Mammary epithelial cell (primary cell): ENCODE measurements at places on chromosomes 11 and 22.

- no peak for DNase-seq
Observed at GRCh38 chr11:84524422-84525051, 1102.6 kb downstream of the DLG2 start.

DNA sequence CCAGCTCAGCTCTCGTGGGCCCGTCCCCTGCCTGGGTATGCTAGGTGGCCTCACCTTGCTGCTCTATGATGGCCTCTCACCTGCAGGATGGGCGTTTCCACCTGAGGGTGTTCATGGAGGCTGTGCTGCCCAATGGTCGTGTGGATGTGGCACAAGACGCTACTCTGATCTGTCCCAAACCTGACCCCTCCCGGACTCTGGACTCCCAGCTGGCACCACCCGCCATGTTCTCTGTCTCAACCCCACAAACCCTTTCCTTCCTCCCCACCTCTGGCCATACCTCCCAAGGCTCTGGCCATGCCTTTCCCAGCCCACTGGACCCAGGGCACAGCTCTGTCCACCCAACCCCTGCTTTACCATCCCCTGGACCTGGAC, 2.1 kb downstream of the ZP1 start:
- DNase-seq: no peak

DNA sequence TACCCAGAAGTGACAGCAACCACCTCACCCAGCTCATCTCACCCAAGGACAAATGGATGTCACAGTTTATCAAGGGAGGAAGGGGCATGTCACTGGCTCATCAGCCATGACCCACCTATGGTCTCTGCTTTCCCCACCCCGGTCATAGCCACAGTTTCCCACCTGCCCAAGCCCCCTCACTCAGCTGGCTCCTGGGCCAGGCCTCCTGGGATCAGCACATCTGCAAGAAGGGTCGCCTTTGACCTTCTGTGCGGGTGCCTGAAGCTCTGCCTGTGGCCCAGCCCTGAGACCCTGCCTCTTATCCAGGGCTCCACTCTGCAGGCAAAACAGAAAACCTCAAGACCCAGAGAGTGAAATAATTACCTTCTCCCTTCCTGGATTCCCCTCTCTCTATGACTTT, 236.4 kb downstream of the BUD13 start:
- DNase-seq: no peak

DNA sequence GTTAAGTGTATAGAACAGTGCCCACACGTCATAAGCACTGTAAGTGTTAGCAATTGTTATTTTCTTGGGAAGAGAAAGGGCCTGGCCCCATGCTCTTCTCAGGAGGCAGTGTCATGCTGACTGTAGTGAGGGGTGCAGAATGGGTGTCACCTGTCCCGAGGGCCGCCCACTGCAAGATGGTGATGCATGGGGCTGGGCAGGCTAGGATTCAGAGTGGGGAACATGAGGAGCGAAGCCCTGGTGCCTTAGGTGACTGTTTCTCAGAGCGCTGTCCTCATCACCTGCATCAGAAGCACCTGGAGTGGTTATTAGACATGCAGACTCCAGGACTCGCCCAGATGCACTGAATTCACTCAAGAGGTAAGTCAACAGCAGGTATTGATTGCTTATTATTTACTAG, 101.0 kb upstream of the PARVA start:
- no peak for DNase-seq

DNA sequence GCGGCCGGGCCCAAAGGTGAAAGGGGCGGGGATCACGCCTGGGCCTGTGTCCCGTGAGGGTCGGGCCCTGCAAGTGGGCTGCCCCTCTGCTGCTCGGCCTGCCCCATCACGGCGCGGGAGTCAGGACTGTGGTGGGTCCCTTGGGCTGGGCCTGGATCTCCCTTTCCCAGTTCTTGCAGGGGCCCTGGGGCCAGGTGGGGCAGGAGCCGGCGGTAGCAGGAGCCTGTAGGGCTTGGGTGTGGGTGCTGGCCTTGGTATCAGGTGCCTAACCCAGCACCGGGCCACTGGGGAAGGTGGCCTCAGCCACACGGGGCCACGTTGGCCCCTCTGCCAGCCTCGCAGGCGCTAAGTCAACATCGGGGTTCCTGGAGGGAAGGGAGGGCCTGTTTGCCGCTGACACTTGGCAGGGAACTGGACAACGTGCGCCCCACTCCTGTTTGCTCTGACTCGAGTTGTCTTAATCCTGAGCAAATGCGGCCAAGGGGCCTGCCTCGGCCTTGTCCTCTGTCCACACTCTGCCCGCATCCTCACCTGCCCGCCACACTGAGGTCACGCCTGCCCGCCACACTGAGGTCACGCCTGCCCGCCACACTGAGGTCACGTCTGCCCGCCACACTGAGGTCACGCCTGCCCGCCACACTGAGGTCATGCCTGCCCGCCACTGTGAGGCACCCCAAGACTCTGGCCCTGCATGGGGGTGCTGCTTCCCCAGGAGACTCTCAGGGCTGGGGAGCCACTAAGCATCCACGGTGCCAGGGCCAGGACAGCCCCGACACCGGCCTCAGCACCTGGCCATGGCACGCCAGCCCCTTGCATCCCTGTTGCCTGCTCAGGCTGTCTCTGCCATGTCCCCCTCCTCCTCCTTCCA, 14.2 kb upstream of the MUC5B start:
- DNase-seq: no peak
